ENCODE measurements at places on chromosomes 11 and 22. TPM values are rescaled to one million over a fixed set of nuclear protein-coding genes. Genes with fewer than 3 reads are reported as not detected.

GRCh38 chr11:66468691-66469090 is 2.0 kb downstream of the PELI3 start:
- DNase-seq: no peak

- DNase-seq: no peak
These were observed 30.0 kb downstream of the LRRC32 start for GRCh38 chr11:76640501-76640900.

GRCh38 chr22:42645341-42645937 is 3.8 kb downstream of the CYB5R3 start:
- DNase-seq: no peak

- no peak for DNase-seq
These were observed 123.6 kb upstream of the TP53AIP1 start for GRCh38 chr11:129066229-129066628.

DNA sequence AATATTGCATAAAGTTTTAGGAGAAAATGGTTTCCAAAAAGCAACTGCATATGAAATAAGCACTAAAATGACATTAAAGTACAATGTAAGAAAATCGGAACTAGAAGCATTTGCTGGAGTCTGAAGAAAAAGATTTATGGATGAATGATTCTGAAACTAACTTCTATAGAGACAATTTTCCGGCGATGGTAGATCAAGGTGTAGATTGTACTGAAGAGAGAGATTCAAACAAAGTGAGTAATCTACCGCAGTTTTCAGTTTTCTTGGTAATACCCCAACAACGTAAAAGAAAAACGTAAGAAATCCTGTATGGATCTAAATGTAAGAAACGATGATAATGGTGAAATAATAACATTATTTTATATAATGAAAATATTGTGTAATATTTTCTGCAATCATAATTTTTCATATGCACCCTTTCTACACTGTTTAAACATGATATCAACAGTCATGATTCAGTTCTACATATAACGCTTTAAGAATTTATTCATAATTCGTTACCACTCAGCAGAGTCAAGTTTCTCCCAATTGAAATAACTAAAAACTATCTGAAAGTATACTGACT is 1.8 kb upstream of the CDPF1 start:
- DNase-seq: no peak

- DNase-seq: no peak
These were observed 160.2 kb downstream of the IGLL1 start for GRCh38 chr22:23419931-23420330.

GRCh38 chr22:40553014-40553554 is 83.4 kb downstream of the MRTFA start:
- DNase-seq: no peak

GRCh38 chr11:46528445-46529094 is 65.3 kb downstream of the AMBRA1 start:
- DNase-seq: no peak

GRCh38 chr22:22565981-22566380 is 6.9 kb upstream of the PRAME start:
- no peak for DNase-seq

GRCh38 chr22:28940441-28940840 is 57.1 kb downstream of the ZNRF3 start:
- no peak for DNase-seq

- no peak for DNase-seq
These were observed 7.7 kb downstream of the USP18 start for GRCh38 chr22:18157714-18158028.

DNA sequence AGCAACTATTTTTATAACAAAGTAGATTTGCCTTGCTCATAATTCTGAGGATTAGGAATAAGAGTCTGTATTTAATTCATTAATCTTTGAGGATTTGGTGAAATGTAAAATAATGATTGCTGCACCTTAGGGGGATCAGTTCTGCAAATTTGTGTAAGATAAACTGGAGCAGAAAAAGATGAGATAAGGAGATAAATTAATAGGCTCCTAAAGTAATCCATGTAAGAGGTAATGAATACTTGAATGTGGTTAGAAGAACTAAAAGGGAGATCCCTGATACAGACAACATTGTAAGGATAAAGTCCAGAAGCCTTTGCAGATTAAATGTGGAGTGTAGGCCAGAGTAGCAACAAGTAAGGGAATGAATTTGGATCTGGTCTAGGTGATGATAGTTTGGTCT is 45.6 kb downstream of the PDHX start:
- DNase-seq: no peak

- peak; percentile 50 for DNase-seq
These were observed 781 bp downstream of the TCIRG1 start for GRCh38 chr11:68039526-68040086.

- DNase-seq: no peak
These were observed 10.9 kb downstream of the THY1 start for GRCh38 chr11:119412072-119412471.

- no peak for DNase-seq
These were observed 25.5 kb upstream of the TSPAN18 start for GRCh38 chr11:44701276-44701675.

- no peak for DNase-seq
These were observed 65.9 kb upstream of the RCN1 start for GRCh38 chr11:32024948-32025347.

DNA sequence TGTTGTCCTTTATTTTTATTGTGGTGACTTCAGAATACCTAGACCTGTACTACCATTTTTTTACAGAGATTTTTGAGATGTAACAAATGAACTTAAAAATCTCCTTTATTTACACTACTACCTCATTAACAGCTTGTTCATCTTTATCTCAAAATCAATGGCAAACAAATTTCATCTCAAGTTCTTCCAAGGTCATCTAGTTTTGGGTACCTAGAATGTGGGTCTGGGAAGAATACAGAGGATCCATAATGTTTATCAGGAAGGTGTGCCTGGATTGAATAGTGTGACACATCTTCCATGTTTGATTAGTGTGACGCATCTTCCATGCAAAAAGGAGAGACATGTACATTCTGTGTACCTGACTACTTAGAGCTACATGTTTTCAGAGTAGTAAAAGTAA is 63.3 kb upstream of the CCDC179 start:
- DNase-seq: no peak

DNA sequence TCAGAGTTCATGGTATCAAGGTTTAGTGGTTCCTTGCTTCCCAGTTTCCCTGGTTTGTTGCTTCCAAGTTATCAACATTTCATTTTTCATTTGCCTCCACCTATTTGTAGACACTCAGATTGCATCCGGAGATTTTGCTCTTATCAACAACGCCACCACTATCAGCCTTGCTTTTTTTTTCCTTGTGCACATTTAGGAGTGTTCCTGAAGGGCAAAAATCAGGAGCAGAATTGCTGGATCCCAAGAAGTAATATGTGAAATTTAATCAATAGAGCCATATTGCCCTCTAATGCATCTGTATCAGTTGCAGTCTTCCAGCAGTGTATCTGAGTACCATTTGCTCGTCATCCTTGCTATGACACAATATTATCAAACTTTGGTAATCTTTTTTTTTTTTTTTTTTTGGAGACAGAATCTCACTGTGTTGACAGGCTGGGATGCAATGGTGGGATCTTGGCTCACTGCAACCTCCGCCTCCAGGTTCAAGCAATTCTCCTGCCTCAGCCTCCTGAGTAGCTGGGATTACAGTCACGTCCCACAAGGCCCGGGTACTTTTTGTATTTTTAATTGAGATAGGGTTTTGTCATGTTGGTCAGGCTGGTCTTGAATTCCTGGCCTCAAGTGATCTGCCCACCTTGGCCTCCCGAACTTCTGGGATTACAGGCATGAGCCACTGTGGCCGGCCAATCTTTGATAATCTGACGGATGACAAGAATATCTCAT is 42.1 kb upstream of the SEPTIN5 start:
- DNase-seq: no peak

- DNase-seq: no peak
These were observed 39.3 kb downstream of the RIBC2 start for GRCh38 chr22:45452565-45453379.

GRCh38 chr11:108983636-108984420 is 319.0 kb downstream of the DDX10 start:
- no peak for DNase-seq

- no peak for DNase-seq
These were observed 43.3 kb upstream of the PARVG start for GRCh38 chr22:44137415-44137814.

DNA sequence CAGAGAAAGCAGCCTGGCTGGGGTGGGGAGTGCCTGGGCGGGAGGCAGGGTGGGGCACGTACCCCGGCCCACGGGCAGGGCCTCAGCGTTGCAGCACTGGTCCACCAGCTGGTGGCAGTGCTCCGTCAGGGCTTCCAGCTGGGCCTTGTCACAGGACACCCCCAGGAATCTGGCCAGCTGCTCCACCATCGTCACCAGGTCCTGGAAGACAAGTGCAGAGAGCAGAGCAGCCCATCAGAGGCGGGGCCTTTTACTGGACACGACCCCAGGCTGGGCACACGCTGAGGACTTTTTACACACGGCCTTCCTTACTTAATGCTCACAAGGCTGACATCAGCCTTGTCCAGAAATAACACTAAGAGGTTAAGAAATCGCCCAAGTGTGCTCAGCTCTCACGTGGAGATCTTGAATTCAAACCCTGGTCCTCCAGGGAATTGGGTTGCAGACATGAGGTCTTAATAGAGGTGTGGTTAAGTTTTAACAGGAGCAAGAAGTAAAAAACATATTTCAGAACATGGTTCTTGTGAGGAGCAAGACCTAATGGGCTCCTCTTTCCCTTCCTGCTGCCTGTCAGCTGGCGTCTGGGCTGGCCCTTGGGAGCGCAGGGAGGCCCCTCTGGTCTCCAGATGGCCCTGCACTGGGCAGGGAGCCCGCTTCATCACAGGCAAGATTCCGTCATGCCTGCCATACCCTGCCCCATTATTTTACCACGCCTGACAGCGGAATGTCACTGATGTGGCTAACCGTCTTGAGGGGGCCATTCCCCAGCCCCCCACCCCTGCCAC is 17.1 kb upstream of the EFCAB6 start:
- no peak for DNase-seq

GRCh38 chr11:36365907-36366306 is 69.8 kb downstream of the PRR5L start:
- no peak for DNase-seq

GRCh38 chr11:134142536-134142935 is 73.7 kb downstream of the JAM3 start:
- no peak for DNase-seq

DNA sequence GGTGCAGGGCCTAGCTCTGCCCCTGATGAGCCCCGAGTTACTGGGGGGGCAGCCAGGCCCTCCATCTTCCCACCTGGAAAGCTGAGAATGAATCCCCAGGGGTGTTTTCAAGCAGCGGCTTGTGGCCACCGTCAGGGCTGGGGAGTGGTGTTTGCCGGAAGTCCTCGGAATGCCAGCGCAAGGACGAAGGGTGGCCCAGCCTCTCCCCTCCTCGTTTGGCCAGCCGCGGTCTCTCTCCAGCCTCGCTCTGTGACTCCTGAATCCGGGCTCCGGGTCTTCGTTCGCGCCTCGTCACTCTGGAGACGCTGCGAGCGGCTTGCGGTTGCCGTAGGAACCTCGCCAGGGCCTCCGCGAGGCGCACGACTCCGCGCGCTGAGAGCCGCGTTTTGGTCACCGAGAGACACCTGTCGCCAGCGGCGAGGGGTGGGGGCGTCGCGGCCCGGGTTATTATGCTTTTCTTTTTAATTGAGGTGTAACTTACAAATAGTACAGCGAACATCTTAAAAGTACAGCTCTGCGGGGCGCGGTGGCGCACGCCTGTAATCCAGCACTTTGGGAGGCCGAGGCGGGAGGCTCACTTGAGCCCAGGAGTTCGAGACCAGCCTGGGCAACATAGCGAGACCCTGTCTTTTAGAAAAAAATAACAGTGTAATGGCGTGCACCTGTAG is 6.3 kb upstream of the KDELR3 start:
- DNase-seq: peak; percentile 57

GRCh38 chr22:46278656-46279645 is 11.1 kb downstream of the TTC38 start:
- DNase-seq: no peak

- DNase-seq: no peak
These were observed 19.6 kb downstream of the VPS37C start for GRCh38 chr11:61141601-61142028.

DNA sequence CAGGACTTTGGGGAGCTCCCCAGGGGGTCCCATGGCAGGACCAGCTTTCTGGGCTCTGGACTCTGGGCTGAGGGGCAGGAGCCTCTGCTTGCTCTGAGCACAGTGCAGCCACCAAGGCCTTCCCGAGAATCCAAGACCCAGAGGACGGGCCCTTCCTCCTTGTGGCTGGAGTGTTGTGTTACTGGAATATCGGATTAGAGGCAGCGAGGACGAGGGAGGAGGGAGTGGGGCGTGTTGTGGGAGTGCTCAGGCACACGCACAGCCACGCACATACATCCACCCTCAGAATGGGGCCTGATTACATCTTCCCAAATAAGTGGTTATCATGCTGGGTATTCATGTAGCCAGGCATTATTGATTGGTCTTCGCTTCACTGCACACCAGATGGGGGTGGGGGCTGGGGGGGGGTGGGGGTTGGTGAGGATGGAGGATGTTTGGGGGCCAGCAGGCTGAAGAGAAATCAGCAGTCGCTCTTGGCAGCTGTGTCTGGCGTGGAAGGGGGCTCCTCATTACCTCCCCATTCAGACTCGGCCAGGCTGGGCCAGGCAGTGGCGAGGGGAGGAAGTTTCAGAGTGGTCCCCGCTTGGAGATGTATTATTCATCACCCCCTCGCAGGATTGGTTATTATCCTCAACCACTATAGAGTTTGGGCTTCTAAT is 120.9 kb downstream of the ST3GAL4 start:
- DNase-seq: no peak

DNA sequence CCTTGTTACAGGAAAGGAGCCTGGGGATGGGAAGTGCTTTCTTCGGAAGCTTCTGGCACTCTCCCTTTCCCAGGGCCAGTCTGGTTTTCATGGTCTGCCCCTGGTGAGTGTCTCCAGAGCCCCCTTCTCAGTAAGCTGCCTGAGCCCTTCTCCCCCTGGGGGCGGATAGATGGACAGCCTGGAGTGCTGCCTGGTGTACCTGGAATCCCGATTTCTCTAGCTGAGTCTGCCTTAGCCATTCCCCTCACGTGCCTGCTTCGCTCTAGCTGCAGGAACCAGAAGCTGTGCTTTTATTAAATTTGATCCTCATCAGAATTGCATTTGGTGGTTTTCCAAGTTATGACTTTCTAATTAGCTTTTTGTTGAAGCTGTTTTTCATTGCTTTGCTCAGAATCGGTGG is 152.9 kb upstream of the NAV2 start:
- no peak for DNase-seq

DNA sequence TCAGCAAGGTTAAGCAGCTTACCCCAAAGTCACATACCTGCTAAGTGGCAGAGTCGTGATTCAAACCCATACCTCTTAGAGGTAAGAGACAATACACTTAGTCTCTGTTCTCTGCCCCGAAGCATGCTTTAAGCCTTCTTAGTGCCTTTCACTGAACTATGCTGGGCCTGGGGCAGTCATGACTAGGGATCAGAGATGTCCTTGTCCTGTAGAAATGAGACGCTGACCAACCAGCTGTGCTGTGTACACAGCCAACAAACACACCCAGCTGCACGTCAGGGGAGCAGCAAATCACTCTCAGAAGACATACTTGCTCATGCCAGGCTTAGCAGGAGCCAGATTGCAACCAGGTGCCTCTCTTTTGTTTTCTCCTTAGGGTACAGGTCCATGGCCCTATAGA is 255.7 kb downstream of the BUD13 start:
- no peak for DNase-seq

PRG3 gene
- total RNA-seq: not detected

SCN3B gene
- not detected for total RNA-seq

MYO18B gene
- total RNA-seq: 0.59 TPM

C22orf42 gene
- total RNA-seq: not detected

ZFTA gene
- total RNA-seq: 7.0 TPM

TSPAN32 gene
- 6.6 TPM for total RNA-seq

CCDC87 gene
- total RNA-seq: 0.20 TPM

TRIM48 gene
- not detected for total RNA-seq

CHRDL2 gene
- total RNA-seq: not detected

ANGPTL5 gene
- total RNA-seq: not detected

OR52A1 gene
- total RNA-seq: not detected

KAT5 gene
- 87.1 TPM for total RNA-seq
